Right lung (tissue), 10 donors: ENCODE measurements at places on chromosomes 12 and 14. TPM values are rescaled to one million over a fixed set of nuclear protein-coding genes. Genes with fewer than 3 reads are reported as not detected.

The SERPINA6 gene
- not detected for polyA plus RNA-seq

The GUCY2C gene
- polyA plus RNA-seq = 0.58 TPM

DNA sequence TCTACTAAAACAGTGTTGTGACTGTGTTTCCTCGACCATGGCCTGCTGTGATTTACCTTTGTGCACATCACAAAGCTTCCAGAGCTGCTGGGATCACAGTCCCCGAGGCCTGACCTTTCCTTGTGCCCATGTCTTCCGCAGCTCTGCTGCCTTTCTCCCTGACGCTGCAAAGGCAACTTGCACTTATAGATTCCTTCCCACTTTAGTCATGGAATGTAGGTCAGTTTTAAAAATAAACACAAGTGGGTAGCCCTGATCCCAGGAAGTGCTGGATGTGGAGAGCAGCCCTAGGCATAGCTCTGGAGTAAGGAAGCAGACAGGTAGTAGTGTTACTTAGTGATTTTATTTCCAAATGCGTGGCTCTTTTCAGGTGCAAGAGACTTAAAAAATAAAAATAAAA is 825.7 kb downstream of the AACS start:
- peak; percentile 17 for DNase-seq

GRCh38 chr14:44889595-44890471 is 71.9 kb downstream of the KLHL28 start:
- peak; percentile 57 for DNase-seq

GRCh38 chr12:5548152-5548943 is 116.4 kb downstream of the NTF3 start:
- DNase-seq = no peak
